Osteoblast (primary cell): ENCODE measurements at places on chromosomes 1 and 21. TPM values are rescaled to one million over a fixed set of nuclear protein-coding genes. Genes with fewer than 3 reads are reported as not detected.

The PPM1J gene
- 0.59 and 1.1 TPM in 2 replicates for total RNA-seq

The DENND2C gene
- 8.3 and 8.8 TPM in 2 replicates for total RNA-seq

The CDC14A gene
- total RNA-seq: 6.5 and 6.9 TPM in 2 replicates

The PERM1 gene
- not detected in 2 replicates for total RNA-seq
